ENCODE measurements at places on chromosomes 3 and 15. TPM values are rescaled to one million over a fixed set of nuclear protein-coding genes. Genes with fewer than 3 reads are reported as not detected.

GRCh38 chr3:184596233-184596632 lies 34.6 kb downstream of the EPHB3 start:
- no peak for DNase-seq

Gene GRM7
- total RNA-seq, result 2.0 TPM

GRCh38 chr3:173742491-173742890 lies 344.9 kb downstream of the NLGN1 start:
- DNase-seq, result no peak

GRCh38 chr3:147361454-147362420 lies 44.6 kb downstream of the ZIC4 start:
- DNase-seq, result no peak

DNA sequence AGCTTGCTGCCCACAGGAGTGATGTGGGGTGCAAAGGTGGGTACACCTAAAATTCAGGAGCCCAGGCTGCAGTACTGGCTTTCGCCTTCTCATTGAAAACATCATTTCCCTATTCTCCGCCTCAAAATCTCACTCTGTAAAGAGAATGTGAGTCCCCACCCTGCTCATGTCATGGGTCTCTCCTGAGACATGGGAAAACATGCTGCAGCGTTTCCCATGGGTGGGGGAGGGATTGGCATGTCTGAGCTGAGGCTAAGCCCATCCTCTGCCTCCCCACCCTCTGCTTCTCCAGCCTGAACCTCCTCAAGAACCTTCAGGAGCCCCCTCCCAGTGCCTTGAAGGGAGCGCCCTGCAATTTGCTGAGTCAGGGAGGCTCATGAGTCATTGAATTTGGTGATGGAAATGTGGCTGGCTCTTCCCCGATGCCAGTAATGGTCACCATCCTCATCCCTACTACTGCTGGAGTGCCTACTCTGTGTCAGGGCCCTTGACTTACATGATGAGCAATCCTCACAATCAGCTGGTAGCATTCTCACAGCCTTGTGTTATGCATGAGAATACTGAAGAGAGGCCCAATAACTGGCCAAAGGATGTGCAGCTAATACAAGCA lies 28.8 kb downstream of the WNT5A start:
- DNase-seq, result peak; percentile 75

Gene ILDR1
- 3.7 TPM for total RNA-seq

DNA sequence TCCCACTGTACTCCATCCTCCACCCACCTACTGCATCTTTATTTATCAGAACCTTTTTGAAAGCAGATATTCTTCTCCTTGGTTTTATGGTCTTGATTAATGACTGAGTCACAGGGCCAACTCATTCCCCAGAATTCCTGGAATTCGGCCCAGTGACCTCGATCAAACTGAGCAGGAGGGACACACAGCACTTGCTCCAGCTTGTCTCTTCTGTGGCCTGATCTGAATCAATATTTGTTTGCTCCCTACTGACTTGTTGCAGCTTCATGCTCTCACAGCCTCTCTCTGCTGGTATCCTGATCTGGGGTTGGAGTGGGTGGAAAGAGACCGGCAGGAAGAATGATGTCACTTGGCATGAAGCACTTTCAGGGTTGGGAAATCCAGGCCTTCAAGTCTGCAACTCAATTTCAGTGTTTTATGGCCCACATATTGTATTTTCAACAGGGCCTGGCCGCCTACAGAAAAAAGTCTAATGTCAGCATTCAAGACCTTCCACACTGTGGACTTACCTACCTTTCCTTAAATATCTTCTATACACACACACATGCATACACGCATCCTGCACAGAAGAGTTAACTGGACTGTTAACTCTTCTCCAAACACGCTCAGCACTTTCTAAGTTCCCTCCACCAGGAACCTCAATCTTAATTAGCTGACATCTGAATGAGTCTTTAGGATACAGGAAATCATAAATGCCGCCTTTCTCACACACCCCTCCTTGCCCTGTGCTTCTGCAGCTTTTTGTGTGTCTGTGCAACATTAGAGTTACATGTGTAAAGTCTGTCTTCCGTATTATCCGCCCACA lies 4.6 kb downstream of the ANXA2 start:
- no peak for DNase-seq

DNA sequence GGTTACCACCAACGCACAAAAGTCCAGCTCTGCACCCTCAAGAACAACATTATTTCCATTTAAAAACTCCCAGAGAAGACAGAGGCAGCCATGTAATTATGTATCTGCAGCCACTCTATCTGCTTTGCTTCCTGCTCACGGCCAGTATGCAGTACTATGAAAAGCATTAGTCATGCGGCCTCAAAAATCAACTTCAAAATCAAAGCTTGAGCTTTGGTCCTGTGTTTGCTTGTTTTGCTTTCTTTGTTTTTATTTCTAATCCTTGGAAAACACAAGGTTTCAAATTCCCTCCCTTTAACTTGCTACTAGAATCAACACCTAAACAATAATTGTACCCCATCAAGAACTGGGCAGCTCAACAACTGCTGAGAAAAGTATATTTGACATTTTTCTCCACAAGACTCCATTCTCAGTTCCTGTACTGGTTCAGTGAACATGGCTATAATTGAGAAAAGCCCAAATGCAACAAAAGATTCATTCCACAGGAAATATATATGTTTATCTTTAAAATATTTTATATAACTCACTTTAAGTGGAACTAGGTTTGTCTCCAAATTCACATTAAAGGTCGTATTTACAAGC lies 37.6 kb downstream of the GBE1 start:
- no peak for DNase-seq

DNA sequence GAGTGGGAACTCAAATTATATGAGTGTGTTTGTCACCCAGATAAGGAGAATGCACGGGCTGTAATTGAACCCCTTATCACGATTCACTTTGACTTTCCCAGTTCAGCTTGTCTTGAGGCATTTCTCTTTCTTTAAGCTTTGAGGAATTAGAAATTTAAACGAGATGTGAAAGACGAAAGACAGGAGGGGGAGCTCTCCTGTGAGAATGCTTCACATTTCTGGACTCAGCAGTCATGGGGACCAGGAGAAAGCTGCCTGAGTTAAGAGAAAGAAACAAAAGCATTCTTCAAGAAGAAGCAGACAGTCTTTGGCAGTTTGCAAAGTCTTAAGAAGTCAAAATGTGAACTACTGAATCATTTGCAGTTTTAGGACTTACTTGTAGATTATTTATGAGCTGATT lies 205.6 kb downstream of the NECTIN3 start:
- DNase-seq, result no peak

DNA sequence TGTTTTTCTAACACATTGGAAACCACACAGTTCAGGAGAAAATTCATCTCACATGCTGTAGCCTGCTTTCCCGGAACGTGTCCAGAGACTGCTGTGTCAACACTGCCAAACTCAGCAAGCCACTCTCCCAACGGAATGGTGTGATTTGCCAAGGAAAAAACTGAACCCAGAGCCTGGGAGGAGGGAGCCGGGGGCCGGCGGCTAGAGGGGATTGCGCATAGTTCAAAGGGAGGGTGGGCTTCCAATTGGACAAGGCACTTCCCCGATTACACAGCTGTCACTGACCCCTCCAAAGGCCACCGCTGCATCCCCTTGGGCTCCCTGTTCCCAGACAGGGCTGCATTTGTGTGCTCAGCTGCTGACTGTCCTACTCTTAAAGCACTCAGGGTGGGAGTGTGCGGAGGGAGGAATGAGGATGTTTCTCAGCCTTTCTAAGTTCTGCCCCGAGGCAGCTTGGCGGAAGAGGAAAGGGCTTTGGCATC lies 256.2 kb downstream of the ZNF621 start:
- DNase-seq, result no peak

Gene UBE3A
- 71.9 TPM for total RNA-seq

DNA sequence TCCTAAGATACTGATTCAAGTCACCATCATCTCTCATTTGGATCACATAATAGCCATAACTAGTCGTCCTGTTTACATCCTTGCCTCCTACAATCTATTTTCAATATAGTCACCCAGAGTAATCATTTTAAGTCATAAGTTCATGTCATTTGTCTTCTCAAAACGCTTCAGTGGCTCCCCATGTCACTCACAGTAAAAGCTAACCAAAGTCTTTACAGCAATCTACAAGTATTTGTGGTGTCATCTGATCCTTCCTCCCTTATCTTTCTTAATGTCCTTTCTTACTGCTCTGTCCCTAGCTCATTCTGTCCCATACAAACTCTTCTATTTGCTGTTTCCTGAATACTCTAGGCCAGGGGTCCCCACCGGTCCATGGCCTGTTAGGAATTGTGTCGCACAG lies 28.8 kb downstream of the GBE1 start:
- no peak for DNase-seq

Gene STRIT1
- not detected for total RNA-seq

- DNase-seq, result no peak
These were observed 542 bp downstream of the INKA1 start for GRCh38 chr3:49803465-49804140.

Measured in vagina (tissue), 2 donors.